Spinal cord (tissue), 10 donors: ENCODE measurements at places on chromosomes 13 and 19. TPM values are rescaled to one million over a fixed set of nuclear protein-coding genes. Genes with fewer than 3 reads are reported as not detected.

Gene CALR3
- 0.39 TPM for total RNA-seq

Gene CCL25
- not detected for total RNA-seq

Gene AKAP8L
- total RNA-seq: 121 TPM

Gene NDUFA11
- 63.6 TPM for total RNA-seq

Gene ZNF14
- 18.0 TPM for total RNA-seq

Gene ZNF181
- total RNA-seq: 35.4 TPM

Gene SLC25A41
- total RNA-seq: 0.99 TPM

Gene CATSPERD
- total RNA-seq: not detected

Gene ZNF415
- 27.3 TPM for total RNA-seq

Gene DIRAS1
- 16.8 TPM for total RNA-seq

Gene LENG8
- total RNA-seq: 25.3 TPM

Gene THSD8
- not detected for total RNA-seq

Gene U2AF1L4
- total RNA-seq: 23.6 TPM

Gene CEBPG
- 30.0 TPM for total RNA-seq

Gene NCCRP1
- total RNA-seq: 0.11 TPM

Gene CEACAM16
- total RNA-seq: not detected

Gene GRK1
- 0.89 TPM for total RNA-seq

Gene GPR42
- not detected for total RNA-seq

Gene ZNF835
- 5.2 TPM for total RNA-seq

Gene SERPINE3
- not detected for total RNA-seq

Gene COX7A1
- total RNA-seq: 20.5 TPM

Gene LRRC4B
- 30.4 TPM for total RNA-seq

Gene MISP3
- 1.2 TPM for total RNA-seq

Gene FPR3
- total RNA-seq: 2.6 TPM

Gene ZNF320
- 21.2 TPM for total RNA-seq

Gene PSG3
- not detected for total RNA-seq

Gene DYRK1B
- 16.6 TPM for total RNA-seq

Gene POU2F2
- total RNA-seq: 2.9 TPM

Gene C19orf18
- total RNA-seq: 0.40 TPM

Gene NCAN
- 184 TPM for total RNA-seq
